ENCODE measurements at places on chromosomes 3 and 15.

DNA sequence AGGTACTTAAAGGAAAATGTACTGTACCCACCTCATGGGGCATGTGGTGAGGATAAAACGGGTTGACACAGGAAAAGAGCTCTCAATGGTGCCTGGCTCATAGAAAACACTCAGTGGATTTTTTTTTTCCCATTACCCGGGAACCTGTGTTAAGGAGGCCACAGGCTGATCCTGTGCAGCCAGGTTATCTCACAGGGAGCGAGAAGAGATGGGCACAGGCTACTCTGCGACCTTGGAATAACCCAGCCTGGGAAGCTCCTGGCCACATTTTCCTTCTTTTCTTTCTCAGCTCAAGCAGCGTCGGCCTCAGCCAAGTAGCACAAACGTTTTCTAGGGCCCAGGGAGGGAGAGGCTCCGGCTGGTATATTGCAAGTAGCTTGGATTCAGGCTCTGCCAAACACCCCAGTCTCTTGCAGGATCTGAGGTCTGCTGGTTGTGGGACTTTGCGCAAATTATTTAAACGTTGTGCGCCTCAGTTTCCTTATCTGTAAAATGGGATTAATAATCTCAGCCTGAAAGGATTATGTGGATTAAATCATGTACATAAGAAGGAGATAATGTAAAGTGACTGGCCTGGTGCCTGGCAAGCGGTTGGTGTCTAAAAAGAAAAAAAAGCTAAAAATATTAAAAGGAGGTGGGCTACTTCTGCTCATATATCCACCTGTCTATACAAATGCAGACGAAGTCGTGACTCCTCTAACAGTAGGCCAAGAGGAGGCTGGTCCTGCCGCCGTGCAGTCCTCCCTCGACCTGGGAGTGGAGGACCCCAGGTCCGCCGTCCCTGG is 2.2 kb downstream of the FURIN start:
- no peak for DNase-seq

DNA sequence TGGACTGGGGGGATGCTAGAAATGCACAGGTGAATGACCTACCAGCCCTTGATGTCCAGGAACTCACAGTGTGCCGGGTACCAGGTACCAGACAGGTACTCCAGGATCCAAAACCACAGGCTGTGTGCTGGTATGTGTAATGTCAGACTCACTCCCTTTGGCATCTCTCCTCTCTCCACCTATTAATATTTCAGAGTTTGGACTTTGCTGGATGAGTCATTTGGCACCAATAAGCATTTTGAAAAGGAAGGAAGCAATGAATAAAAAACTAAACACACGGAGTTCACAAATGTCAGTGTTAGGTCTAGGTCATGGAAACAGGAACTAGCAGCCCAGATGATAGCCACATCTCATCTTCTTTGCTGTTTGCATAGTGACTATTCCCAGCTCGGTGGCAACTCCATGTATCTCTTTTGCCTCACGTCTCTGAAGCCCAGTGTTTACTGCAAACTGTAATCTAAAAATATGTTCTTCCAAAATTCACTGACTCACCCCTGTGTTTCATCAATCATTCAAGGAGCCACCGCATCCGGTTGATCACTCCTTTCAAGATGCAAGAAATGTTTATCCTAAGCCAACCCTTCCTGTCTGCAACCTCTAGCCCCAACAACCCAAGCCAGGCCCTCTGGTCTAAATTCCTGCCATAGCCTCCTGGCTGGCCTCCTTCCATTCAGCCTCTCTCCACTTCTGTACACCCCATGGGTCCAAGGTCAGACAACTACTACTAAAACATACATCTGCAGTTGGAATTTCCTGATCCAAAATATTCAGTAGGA is 8.4 kb downstream of the ITGB5 start:
- DNase-seq: peak; percentile 68

- no peak for DNase-seq
Observed at GRCh38 chr15:70538278-70538677, 225.1 kb downstream of the UACA start.

DNA sequence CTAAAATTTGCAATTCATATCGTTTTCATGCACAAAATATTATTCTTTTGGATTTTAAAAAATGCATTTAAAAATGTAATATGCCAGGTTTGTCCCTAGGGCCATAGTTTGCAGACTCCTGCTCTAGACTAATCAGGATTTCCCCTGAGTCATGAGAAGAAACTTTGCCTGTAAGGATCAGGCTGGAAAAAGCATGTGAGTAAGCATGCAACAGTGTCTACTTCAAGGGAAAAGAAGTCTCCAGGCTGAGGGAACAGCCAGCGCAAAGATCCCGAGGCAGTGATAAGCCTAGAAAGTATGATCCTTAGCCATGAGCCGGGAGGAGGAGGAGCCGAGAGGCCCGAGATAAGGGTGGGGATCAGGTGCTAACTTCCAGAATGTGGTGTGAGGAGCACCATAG is 382.8 kb upstream of the CFAP20DC start:
- DNase-seq: no peak

GRCh38 chr3:74089814-74090213 is 465.1 kb upstream of the PDZRN3 start:
- no peak for DNase-seq

GRCh38 chr3:186520957-186521842 is 23.0 kb downstream of the CRYGS start:
- DNase-seq: no peak

GRCh38 chr15:37765786-37766185 is 168.7 kb upstream of the TMCO5A start:
- DNase-seq: no peak

GRCh38 chr3:193869221-193870201 is 266.4 kb upstream of the HES1 start:
- DNase-seq: peak; percentile 20

DNA sequence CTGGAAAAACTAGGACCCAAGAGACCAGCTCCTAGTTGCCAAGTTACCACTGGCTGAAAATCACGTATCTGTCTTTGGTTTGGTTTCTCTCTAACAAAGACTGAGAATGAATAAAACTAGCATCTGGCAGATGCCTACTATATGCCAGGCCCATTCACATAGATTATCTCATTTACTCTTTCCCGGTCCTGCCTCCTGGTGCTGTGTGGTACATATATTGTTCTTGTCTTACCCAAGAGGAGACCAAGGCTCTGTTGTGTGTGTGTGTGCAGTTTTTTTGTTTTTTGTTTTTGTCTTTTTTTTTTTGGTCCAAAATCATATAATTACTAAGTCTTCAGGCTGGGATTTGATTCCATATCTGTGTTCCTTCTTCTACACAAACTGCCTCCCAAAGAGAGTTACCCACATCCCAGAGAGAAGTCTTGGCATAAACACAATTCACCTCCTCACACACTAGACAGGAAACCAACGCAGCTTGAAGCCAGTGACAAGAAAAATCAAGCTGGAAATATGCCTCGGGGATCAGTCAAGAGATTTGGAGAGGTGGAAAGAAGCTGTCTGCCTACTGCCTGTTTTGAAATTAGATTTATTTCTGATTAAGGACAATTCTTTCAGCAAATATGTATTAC is 891 bp downstream of the AHSG start:
- DNase-seq: no peak

DNA sequence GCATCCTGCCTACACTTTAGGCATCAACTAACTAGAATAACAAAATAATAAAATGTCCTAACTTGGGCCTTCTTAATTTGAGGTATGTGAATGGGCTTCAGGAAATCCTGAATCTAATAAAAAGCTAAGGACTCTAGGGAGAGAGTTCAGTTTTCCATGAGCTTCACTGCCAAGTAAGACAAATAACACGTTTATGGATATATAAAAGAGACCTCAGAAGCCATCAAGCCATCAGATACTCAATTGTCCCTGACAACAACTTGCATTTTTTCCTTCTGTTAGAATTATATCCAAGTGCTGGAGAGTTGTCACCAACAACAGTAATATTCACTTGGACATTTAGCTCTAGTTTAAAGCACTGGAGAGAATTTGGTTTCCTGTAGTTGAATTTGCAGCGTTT is 102.4 kb upstream of the IGSF10 start:
- DNase-seq: no peak

GRCh38 chr15:37107744-37108380 is 7.5 kb upstream of the MEIS2 start:
- no peak for DNase-seq

GRCh38 chr15:62047282-62047827 is 12.9 kb downstream of the VPS13C start:
- DNase-seq: no peak

DNA sequence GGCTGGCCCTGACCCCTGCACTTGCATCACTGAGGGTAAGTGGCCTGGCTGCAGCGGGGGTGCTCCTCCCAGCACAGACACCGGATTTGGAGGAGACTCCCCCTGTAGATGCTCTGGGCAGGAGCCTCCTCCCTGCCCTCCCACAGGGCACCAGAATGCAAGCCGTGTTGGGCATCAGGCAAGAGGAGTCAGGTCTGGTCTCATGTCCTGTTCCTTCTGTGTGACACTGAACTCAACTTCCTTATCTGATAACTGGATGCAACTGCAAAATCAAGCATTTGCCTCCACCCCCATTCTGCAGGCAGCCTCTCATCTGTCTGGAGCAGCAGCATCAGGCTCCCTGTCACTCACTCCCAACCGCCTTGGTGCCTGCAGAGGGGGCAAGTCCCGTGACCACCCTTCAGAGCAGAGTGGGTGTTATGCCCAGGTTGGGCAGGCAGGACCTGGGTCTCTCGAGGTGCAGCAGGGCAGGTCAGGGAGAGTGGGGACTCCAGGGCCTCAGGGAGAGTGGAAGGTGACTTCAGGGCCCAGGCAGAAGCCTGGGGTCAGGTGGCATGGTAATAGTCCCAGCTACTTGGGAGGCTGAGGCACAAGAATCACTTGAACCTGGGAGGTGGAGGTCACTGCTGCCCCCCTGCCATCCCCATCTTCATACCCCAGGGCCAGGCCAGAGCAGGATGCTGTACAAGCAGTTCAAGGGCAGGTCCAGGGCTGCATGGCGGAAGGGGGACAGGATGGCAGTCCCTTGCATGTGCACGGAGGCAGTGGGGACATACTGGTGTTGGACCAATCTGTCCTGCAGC is 10.5 kb upstream of the RPL29 start:
- DNase-seq: no peak

GRCh38 chr3:189188466-189188865 is 16.7 kb downstream of the TPRG1 start:
- DNase-seq: no peak

- DNase-seq: no peak
Observed at GRCh38 chr3:162629372-162629771, 1132.8 kb downstream of the OTOL1 start.

- DNase-seq: no peak
Observed at GRCh38 chr3:65080432-65080831, 392.6 kb upstream of the ADAMTS9 start.

DNA sequence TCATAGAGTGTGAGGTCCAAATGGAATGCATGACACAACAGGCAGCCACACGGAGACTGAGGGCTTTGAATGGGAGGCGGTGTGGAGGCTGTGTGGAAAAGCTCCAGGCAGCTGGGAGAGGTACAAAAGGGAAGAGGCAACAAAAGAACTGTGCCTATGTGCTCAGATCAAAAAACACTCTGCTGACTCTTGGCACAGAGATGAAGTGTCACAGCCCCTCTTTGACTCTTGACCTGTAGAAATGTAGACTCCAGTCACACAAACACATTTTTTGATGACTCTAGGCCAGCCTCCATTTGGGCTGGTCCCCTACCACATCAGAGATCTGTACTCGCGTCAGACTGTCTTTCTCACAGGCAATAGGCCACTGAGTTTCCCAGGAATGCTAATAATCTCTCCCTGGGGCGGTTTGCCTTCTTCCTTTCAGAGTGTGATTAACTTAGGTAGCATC is 456.0 kb downstream of the TUSC7 start:
- DNase-seq: no peak

- no peak for DNase-seq
Observed at GRCh38 chr3:72317491-72317890, 530.8 kb downstream of the SHQ1 start.

DNA sequence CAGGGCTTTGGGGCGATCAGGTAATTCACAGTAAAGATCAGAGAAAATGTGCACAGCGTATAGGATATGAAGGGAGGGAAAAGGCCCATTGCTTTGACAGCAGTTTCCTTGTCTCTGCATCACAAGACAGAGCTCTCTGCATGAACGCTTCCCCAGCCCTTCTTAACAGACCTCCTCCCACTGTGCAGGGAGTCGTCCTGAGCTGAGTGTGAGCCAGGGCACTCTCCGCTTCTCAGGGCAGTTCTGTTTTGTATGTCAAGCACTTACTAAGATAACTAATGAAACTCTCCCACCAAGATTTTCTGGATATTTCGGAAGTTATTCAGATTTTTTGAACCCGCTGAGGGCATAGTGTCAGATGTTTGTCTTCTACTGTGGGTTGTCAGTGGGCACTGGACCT is 105.8 kb upstream of the C15orf61 start:
- DNase-seq: no peak

GRCh38 chr3:94525043-94525442 is 462.2 kb downstream of the NSUN3 start:
- DNase-seq: no peak

DNA sequence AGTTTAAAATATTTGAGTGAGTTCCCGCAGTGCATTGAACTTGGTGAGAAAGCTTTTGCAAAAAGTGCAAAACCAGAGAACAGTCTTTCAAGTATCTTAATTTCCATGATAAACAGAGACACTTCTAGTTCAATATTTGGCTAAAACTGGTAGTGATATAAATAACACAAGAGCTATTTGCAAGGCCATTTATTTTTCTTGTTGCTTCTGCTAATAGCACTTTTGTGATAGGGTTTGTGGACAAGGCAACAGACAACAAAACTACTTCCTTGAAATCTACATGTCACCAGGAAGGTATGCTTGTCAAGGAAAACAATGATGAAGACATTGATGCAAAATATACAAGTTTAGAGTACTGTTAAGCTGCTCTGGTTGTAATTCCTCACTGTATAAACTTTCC is 1225.1 kb downstream of the OTOL1 start:
- DNase-seq: no peak

GRCh38 chr3:167166594-167167253 is 213.4 kb downstream of the ZBBX start:
- DNase-seq: no peak

- no peak for DNase-seq
Observed at GRCh38 chr3:134646086-134646485, 4.7 kb downstream of the KY start.

GRCh38 chr3:71873093-71873611 is 88.2 kb upstream of the PROK2 start:
- no peak for DNase-seq

Data from AG09319 (cell line).